Activated T-helper 1 cell treated with anti-CD3 and anti-CD28 coated beads, Interleukin-12 subunit alpha, Interleukin-12 subunit beta, Interleukin-2, Interleukin-4 antibody, amounts not matched to agents 30 ng/mL and 10 ng/mL and 1 ng/mL, durations not matched to agents 14 hours and 24 hours and 36 hours (primary cell): ENCODE measurements at places on chromosomes 12 and 14. TPM values are rescaled to one million over a fixed set of nuclear protein-coding genes. Genes with fewer than 3 reads are reported as not detected.

DNA sequence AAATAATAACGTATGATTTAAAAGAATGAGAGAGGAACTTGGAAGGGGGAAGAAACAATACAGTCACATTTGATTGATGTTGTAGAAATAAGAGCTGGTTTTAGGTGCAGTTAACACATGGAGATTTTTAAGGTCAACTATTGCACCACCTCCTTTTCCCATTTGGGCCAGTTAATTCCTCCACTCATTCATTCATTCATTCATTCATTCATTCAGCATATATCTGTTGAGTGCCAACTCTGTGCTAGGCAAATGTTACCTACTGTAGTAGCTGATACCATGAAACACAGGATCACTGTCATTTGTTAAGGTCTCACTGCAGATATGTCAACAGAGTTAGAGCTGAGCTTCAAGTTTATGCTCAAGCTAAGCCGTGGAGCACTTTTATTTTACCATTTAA lies 115.7 kb upstream of the ARID2 start:
- DNase-seq = no peak
- no peak overlapping the region for H3K4me3 ChIP-seq
- H3K36me3 ChIP-seq = no peaks in the 10 kb centered on the region

DNA sequence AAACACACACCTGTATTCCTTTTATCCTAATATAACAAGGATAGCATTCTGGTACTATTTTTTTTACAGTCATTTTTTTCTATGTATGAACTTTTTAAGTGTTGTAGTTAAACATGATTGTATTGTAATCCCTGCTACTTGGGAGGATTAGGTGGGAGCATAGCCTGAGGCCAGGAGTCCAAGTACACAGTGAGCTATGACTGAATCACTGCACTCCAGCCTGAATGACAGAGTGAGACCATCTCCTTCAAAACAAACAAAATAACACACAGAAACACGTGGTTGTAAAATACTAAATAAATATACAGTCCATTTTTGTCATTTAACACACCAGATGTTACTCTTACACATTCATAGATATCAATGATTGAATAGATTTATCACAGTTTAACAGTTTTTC lies 56.9 kb downstream of the MAP4K5 start:
- peaks cover 39% of the 10 kb centered on the region for H3K36me3 ChIP-seq
- DNase-seq = no peak
- no peak overlapping the region for H3K4me3 ChIP-seq

GRCh38 chr14:84250893-84251292 lies 1279.1 kb upstream of the FLRT2 start:
- H3K36me3 ChIP-seq = no peaks in the 10 kb centered on the region
- H3K4me1 ChIP-seq = no peaks in the 10 kb centered on the region
- no peak for DNase-seq
- H3K27ac ChIP-seq = no peak overlapping the region
- no peak overlapping the region for H3K4me3 ChIP-seq

The SLC39A5 gene
- 0.54 and 1.4 TPM in 2 replicates for total RNA-seq
